ENCODE measurements at places on chromosomes 3 and 15.

- DNase-seq = no peak
Measured at GRCh38 chr15:48974882-48975281, 11.2 kb upstream of the SHC4 start.

- no peak for DNase-seq
Measured at GRCh38 chr3:55409806-55410205, 77.3 kb downstream of the WNT5A start.

DNA sequence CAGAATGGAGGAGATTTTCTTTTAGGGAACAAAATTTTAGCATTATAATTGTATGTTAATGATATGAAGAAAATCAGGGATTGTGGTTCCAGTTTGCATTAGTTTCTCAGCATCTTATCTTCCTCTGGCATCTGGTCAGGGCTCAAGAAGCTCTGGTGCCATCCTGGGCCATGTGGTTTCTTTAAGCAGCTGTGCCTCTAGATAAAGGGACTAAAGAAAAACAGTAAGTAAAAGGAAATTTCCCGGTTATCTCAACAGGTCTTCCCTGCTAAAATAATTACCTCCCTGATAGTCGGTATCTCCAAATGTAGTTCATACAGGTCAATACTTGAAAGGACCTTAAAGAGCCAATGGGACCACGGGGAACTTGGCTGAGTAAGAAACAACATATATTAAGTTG, 375.1 kb upstream of the RBMS3 start:
- no peak for DNase-seq

DNA sequence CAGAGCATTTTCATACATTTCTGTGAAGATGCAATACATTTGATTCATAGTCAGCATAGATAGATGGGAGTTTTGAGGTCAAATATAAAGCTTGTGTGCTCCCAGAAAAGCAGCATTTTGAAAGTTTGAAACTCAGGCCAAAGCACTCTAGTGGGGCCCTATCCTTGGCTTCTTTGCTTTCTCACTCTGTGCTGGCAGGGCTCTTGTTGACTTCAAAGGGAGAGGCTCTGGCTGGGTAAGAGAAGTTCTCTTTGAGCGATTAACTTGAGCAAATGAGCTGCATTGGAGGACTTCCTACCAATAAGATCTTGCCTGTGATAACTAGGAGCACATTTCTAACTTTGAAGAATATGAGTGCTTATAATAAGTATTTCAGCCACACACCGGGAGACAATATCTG, 214.0 kb upstream of the RARB start:
- no peak for DNase-seq

- DNase-seq = no peak
Measured at GRCh38 chr3:192819001-192819569, 91.7 kb upstream of the FGF12 start.

DNA sequence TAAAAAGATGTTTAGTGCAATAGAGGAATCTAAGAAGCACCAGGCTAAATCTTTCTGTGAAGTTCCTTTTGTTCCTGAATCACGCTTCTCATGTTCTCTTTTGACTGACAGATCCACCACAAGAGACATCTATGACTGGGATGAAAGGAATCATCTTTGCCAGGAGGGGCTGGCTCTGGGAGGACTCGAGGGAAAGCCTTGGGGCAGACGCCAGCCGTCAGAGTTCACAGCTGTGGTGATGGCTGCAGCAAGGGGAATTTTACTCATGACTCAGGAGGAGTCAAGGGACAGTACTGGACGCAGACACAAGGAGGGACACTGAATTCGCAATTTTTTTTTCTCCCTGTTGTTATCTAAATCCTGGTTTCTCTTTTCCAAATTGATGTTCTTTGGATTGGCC, 38.7 kb downstream of the C3orf38 start:
- no peak for DNase-seq

- no peak for DNase-seq
Measured at GRCh38 chr3:170749765-170750477, 120.1 kb downstream of the RPL22L1 start.

Data from CD8-positive, alpha-beta T cell (primary cell).